Mammary epithelial cell (primary cell): ENCODE measurements at places on chromosomes 11 and 22.

DNA sequence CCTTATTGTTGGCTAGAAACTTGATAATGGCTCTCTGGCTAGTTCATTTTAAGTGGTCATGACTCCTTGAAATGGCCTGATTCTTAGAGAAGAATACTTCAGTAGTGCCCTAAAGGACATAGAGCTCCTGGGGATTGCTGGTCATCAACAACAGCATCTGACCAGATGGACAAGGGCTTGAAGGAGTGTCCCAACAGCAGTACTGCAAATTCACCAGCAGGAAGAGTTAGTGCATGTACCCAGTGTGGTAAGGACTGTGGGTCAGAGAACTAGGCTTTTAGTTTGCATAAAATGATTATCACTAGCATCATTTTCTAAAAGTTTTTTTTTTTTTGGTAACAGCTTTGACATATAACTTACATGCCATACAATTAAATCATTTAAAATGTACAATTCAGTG is 39.5 kb upstream of the CUL5 start:
- no peak for DNase-seq

DNA sequence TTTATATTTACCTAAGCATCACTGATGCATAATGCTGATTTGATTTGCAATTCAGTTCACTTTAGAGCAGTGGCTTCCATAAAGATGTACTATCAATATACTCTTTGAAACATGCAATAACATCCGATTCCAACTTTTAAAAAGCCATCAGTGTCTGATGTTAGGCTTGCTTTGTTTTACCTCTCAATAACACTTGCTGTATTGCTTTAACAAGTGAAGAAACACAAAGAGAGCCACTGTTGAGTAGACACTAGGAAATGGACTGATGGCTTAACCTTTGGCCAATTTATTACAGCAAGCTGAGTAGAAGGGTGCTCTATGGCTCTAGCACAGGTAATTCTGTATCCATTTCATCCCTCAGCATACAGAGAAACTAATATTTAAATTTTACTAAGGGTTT is 122.1 kb downstream of the FCHSD2 start:
- no peak for DNase-seq

DNA sequence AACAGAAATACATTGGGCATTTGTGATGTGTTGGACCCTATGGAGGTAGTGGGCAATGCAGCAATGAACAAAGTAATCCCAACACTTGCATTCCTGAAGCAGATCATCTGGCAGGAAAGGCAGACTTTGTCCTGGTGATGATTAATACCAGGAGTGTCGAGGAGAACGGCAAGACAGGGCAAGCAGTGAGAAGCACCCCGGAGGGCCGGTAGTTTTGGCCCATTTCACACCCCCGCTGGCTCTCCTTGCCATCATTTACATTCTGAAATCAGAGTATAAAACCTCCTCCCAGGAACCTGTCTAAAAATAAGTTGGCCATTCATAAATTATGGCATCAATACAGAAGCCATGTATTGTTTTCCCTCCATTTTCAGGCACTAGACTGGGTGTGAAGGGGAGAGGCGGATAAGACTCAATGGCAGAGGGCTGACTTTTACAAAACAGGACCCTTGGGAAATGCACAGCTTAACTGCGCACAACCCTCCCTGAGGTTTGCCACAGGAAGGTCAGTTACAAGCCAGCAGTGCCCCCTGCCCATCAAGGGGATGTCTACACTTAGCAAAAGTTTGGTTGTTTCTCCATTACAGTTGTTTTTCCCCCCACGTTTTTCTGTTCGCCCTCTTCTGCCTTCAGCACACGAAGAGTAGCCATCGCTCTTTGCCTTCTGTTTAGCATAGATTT is 55.6 kb downstream of the OPCML start:
- DNase-seq: peak; percentile 14

DNA sequence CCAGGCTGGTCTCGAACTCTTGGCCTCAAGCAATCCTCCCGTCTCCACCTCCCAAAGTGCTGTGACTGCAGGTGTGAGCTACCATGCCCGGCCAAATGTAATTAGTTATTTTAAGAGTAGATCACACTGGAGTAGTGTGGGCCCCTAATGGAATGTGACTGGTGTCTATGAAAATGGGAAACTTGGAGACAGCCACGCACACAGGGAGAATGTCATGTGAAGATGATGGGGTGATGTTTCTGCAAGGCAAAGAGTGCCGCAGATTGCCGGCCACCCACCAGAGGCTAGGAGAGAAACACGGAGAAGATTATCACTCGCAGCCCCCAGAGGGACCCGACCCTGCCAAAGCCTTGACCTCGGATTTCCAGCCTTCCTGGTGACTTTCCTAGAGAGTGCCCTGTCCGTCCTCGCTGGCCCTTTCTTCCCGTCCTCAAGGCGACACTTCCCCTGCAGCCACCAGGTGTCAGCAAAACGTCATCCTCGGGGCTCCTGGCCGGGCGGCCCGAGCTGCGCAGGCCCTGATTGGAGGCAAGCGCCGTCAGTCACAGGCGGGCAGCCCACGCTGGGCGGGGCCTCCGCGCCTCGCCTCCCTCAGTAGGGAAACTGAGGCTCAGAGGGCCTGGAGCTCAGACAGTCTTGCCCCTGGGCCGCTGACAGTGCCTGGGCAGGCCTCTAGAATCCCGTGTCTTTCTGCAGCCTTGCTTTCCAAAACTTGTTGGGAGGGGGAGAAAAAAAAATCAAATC is 16.3 kb downstream of the CRYBB2 start:
- peak; percentile 67 for DNase-seq

DNA sequence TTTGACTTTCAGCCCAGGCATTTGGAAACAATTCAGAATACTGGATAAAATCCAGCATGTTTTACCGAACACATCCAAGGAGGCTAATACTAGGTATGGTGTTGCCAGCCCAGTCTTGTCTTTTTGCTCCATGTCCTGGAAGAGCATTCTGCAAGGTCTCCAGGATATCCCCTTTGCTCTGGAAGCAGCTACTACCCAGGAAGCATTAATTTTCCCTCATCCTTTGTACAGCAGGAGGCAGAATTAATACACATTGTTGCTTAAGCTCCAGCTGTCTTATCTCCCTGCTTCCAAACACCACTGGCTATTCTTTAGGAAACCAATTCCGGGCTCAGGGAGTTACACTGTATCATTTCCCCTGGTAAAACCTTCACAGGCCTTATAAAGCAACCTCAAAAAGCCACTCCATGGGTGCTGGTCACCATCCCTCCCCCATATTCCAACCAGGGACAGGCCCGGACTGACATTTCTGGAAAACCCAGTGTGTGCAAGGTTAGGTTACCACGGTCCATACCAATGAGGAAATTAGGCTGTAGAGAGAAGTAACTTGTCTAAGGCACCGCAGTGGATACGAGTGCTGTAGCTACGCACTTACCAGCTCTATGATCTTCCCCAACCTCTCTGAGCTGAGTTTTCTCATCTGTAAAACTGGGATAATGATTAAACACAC is 1.5 kb upstream of the UBASH3B start:
- no peak for DNase-seq

GRCh38 chr22:50439871-50440331 is 34.9 kb downstream of the SBF1 start:
- no peak for DNase-seq

GRCh38 chr11:110715541-110715940 is 3.3 kb upstream of the ARHGAP20 start:
- no peak for DNase-seq

GRCh38 chr11:114131461-114131864 is 72.0 kb downstream of the ZBTB16 start:
- no peak for DNase-seq

DNA sequence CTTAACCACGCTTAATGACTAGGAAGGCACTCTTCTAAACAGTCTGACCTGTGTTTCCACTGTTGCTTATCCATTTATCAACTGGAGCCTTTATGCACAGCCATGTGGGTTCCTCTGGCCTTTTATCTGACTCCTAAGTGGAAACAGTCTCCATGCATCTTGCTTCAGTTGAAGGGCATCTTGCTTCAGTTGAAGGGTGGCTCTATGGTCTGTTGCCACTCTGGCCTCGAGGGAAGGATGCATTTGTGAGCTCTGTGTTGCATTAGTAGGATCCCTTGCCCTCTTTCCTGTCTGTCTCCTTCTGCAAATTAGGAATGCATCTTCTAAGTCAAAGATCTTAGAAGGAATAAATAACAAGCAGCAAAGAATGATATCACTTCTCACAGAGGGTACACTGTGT is 25.8 kb upstream of the C11orf96 start:
- DNase-seq: no peak

GRCh38 chr22:30531651-30532608 is 14.6 kb downstream of the SEC14L6 start:
- no peak for DNase-seq
